Activated T-helper 2 cell treated with anti-CD3 and anti-CD28 coated beads, Interferon-gamma antibody, Interleukin-2, Interleukin-4, amounts not matched to agents 10 μg/mL and 5 μg/mL and 100 μg/mL, durations not matched to agents 14 hours and 24 hours and 36 hours (primary cell): ENCODE measurements at places on chromosomes 7 and 10. TPM values are rescaled to one million over a fixed set of nuclear protein-coding genes. Genes with fewer than 3 reads are reported as not detected.

DNA sequence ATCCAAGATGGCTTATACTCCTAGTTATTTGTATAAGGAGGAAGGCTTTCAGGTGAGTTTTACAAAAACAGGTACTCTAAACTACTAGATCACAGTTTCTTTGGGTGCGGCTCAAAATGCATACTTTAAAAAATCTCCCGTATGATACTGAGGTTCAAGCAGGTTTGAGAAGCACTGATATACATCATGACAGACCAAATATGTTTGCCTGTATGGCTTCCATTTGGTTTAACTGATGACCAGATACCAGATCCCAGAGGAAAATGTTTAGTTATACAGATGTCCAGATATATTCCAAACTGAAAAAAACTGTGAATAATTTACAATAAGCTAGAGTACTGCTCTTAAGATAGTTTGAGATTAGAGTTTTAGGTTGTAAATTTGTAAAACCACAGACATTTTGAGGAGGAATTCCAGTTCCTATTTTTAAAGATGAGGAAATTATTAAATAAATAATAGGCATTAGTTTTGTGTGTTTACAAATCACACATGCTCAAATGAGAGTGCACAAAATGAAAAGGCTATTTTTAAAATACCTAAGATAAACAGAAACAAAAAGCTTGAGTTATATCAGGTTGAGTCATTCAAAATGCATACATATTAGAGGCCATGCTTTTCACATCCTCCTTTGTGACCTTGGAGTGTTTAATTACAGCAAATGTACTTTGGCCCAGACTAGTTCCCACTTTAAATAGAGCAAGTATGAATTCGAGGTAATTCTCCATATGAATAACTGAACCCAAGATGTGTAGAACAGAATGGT lies 60.5 kb downstream of the SEMA3C start:
- no peaks in the 10 kb centered on the region for H3K36me3 ChIP-seq
- H3K27me3 ChIP-seq: no peaks in the 10 kb centered on the region
- no peak for DNase-seq

GRCh38 chr7:74061840-74062539 lies 21.6 kb upstream of the LIMK1 start:
- peak; percentile 43 for DNase-seq
- H3K4me1 ChIP-seq: peaks cover 2% of the 10 kb centered on the region
- no peaks in the 10 kb centered on the region for H3K36me3 ChIP-seq
- peak overlapping the region; percentile 80 for H3K27ac ChIP-seq
- peaks cover 6% of the 10 kb centered on the region for H3K27me3 ChIP-seq

DNA sequence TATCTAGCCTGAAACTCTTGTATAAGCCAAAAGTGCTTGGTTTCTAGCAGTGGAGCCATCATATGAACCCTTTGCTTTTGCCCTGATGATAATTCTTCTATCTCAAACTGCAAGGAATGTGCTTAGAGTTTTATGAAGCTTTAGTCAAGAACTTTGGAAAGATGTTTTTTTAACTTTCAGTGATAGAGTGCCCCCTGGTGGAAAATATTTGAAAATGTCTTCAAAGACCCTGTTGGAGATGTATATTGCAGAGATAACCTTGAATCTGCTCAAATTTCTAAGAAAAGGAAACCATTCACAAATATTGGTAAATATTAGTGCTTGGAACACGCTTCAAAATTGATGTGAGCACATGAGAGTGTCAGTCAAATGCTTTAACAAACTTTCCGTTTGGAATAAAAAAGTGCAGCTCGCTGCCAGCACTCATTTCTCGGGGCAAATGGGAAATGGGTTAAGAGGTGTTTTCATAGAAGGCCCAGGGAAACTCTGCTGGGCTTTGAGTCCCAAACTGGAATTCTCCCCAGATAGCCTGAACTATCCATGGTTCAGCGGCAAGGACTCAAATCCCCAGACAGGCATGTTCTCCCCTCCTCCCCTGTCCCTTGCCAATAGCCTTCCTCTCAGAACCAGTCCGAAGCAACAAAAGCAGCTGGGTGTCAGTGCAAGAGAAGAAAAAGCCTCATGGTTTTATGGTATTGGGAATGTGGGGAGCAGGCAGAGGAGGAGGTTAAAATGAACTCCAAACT lies 129.3 kb downstream of the MYOF start:
- H3K27ac ChIP-seq: no peak overlapping the region
- peaks cover 6% of the 10 kb centered on the region for H3K4me1 ChIP-seq
- peaks cover 19% of the 10 kb centered on the region for H3K36me3 ChIP-seq
- no peak overlapping the region for H3K4me3 ChIP-seq
- H3K27me3 ChIP-seq: no peaks in the 10 kb centered on the region

Gene IPMK
- total RNA-seq: 7.5 and 7.7 TPM in 2 replicates
